ENCODE measurements at places on chromosomes 13 and 19.

DNA sequence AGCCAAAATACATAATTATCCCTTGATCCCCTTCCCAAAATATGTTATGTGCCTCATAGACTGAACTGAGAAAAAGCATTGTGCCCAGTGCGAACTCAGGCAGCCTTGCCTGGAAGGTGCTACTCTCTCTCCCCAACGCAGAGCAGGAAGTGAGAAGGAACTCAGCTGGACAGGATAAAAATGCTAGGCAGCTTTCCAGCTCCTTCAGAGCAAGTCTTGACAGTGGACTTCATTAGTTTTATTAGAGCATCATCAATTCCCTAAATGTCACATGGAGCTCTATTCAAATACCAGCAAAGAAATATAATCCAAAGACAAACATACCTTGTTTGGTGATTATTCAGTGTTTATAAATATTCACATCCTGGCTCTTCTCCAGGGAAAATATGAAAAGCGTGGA lies 202.4 kb downstream of the RFC3 start:
- H3K4me3 ChIP-seq = no peak overlapping the region
- H3K27me3 ChIP-seq = no peaks in the 10 kb centered on the region
- H3K36me3 ChIP-seq = no peaks in the 10 kb centered on the region
- H3K4me1 ChIP-seq = no peaks in the 10 kb centered on the region
- DNase-seq = peak; percentile 74

GRCh38 chr13:112764028-112764427 lies 74.2 kb downstream of the ATP11A start:
- no peaks in the 10 kb centered on the region for H3K36me3 ChIP-seq
- H3K4me3 ChIP-seq = no peak overlapping the region
- no peak for DNase-seq
- H3K27ac ChIP-seq = no peak overlapping the region
- no peaks in the 10 kb centered on the region for H3K27me3 ChIP-seq

GRCh38 chr19:49687150-49687549 lies 2.2 kb upstream of the ADM5 start:
- H3K36me3 ChIP-seq = peaks cover 4% of the 10 kb centered on the region
- no peak overlapping the region for H3K27ac ChIP-seq
- DNase-seq = no peak

DNA sequence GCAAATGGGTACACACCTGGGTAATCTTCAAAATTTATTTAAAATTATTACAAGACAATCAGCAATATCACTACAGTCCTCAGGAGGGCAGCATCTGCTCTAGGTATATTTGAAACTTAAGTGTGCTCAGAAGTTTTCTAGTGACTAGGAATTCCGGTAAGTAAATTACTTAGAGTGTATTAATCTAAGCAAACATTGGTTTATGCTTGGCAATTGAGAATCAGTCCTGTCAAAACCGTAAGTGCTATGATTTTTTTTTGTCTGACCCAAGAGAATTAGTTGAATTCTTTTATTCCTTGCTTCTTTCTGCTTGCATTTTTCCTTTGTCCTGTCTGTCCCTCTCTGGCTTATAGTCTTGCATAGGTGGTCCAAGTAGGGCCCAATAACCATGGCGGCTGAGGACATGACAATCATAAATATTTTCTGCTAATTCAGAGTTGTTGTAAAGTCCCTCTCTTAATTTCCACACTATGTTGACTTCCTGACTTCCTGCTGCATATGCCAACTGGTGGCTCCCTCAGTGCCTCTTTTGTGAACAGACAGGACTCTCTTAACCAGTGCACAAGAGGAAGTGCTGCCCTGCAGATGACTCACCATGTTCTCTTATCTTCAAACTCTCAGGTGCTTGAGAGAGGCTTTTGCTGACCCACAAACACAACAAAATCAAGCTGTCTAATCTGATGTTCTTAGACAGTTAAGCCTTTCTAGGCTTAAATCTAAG lies 82.2 kb downstream of the SLAIN1 start:
- no peaks in the 10 kb centered on the region for H3K27me3 ChIP-seq
- no peaks in the 10 kb centered on the region for H3K4me1 ChIP-seq
- H3K36me3 ChIP-seq = no peaks in the 10 kb centered on the region

All from prostate gland (tissue), 2 donors.